ENCODE measurements at places on chromosomes 16 and 17.
A peak's percentile ranks its signal among the peaks of the same experiment; 100 is the strongest.

GRCh38 chr17:70478902-70479301 is 309.6 kb downstream of the KCNJ2 start:
- DNase-seq = no peak

DNA sequence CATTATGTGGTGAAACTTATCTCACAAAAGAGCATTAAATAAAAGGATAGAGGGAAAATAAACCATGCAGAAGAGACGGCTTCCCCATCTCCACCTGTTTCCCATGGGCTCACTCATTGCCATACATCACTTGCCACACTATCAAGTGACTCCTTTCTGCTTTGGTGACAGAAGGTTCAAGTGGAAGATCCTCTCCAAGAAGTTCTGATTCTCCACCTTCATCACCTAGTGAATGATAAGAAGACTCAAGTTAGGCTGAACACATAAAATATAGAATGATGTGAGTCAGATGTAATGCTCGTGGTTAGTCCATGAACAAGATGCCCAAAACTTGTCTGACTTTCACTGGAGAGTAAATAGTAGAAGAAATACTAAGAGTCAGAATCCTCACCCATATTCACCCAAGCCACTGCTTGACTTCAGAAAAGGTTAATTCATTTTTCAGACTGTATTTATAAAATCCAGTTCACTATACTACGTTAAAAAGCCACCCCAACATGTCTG is 100.1 kb upstream of the TOB1 start:
- DNase-seq = no peak

GRCh38 chr17:57135789-57136291 is 50.8 kb downstream of the AKAP1 start:
- DNase-seq = no peak

- DNase-seq = no peak
These were observed 2.2 kb upstream of the CHD3 start for GRCh38 chr17:7886227-7887037.

- no peak for DNase-seq
These were observed 12.3 kb downstream of the HMOX2 start for GRCh38 chr16:4488499-4488967.

GRCh38 chr16:79229361-79229760 is 371.2 kb downstream of the MAF start:
- no peak for DNase-seq

DNA sequence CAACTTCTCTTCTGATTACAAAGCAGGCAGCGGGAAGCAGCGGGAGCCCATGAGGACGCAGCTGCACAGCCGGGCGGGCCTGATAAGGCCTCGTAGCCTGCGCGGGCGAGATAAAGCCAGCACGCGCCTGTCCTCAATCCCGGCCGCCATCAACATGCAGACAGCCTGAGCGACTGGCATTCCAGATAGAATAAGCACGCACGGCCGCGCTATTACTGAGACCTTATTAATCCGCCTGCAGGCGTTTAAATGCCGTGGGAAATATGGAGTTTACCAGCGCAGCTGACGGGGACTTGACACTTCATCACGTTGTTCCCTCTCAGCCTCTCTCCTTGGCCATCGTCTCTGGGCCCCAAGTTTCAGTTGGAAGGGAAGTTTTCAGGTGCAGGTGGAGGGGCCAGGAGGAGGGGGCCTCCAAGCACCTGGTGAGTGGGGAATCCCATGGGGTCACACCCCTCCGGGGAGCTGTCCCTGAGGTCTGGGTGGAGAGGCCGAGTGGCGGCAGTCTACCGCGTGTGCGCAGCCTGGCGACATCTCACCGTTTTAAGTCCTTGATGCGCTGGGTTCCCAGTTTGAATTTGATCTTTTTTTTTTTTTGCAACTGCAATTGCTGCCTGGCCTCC is 27.3 kb upstream of the CBFA2T3 start:
- DNase-seq = no peak

DNA sequence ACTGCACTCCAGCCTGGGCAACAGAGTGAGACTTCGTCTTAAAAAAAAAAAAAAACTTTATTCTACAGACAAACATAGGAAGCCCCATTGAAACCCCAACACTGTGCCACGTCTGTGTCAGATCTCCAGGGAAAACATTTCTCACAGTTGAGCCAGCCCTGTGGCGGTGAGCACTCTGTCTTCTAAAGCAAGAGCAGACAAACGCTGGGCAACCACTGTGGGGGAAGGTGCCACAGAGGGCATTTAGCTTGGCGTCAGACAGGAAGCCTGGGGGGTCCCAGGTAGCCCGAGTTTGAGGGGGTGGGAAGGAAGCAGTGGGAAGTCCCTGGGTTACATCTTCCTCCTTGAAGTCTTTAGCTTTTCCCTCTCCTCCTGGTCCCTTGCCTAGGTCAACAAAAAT is 16.0 kb downstream of the C17orf100 start:
- no peak for DNase-seq

DNA sequence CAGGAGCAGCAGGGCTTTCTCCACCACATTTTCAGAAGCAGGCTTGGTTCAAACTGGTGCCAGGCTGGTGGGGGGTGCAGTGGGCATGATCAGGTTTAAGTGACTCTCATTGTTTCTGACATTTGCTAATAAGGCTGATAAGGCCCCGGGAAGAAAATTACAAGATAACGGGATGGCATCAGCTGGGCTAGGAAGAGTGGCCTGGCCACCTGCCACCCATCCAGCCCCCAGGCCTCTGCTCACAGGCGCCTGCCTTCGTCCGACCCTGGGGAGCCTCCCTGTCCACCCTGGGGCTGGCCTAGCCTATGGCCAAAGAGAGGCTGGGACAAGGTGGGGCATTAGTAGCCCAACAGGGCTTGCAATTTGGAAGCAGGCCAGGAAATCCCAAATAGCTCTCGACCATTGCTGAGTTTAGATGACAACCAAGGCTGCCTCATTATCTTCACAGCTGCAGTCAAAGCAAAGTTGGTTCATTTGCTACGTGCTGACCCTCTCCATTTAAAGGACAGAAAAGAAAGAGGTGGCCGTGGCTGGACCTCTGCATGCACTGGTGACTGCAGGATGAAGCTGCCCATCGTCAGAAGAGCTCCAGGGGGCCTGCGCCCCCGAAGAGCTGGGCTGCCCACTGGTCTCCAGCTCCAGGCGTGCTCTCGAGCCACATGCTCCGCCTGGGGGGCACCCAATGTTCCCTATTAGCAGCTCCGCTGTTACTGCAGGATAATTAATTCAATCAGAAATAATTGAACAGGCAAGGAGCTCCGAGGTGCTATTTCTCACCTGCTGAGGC is 44.9 kb downstream of the PEMT start:
- DNase-seq = no peak

- no peak for DNase-seq
These were observed 641.3 kb downstream of the KCNJ2 start for GRCh38 chr17:70810609-70811008.

- DNase-seq = peak; percentile 58
These were observed 759 bp downstream of the ALKBH5 start for GRCh38 chr17:18184143-18185031.

DNA sequence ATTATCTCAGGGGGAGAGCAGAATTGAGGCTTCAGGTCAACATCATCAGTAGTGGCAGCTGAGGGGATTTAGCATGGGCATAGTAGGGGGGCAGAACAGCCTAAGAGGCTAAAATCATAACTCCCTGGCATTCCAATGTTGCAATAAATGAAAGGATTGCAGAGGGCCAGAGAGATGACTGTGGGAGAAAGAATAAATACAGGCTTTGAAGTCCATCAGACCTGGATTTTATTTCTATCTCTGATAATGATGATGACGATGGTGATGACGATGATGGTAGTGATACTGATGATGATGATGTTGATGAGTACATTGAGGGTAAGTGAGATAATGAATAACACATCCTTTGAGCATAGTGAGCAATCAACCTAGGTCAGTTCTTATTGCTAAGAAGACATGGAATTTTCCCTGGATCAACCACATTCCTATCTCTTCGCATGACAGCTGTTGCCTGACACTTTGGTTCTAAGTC is 107.4 kb upstream of the CDH11 start:
- no peak for DNase-seq

- DNase-seq = no peak
These were observed 26.4 kb upstream of the MAPK3 start for GRCh38 chr16:30149250-30149930.

- DNase-seq = no peak
These were observed 26.8 kb upstream of the FOXK2 start for GRCh38 chr17:82492643-82493225.

GRCh38 chr17:27868565-27868964 is 24.6 kb downstream of the LYRM9 start:
- no peak for DNase-seq

- no peak for DNase-seq
These were observed 305.4 kb downstream of the CEP112 start for GRCh38 chr17:65886315-65887245.

DNA sequence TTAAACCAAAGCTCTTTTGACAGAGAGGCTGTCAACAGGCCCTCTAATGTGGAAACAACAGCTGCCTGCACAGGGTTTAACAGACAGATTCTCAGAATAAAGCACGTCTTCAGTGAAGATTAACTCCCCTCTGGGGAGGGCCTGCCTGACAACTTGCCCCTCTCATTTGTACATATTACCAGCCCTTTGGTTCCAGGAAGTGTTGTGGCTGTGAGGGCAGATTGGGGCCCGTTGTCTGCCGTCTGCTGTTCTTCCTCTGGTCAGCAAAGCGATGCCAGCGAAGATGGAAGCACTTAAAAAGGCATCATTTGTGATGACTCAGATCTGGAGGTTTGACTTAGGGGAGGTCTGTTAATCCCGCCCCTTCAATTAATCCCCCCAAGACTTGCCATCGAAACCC is 177.0 kb upstream of the IRX6 start:
- DNase-seq = no peak

DNA sequence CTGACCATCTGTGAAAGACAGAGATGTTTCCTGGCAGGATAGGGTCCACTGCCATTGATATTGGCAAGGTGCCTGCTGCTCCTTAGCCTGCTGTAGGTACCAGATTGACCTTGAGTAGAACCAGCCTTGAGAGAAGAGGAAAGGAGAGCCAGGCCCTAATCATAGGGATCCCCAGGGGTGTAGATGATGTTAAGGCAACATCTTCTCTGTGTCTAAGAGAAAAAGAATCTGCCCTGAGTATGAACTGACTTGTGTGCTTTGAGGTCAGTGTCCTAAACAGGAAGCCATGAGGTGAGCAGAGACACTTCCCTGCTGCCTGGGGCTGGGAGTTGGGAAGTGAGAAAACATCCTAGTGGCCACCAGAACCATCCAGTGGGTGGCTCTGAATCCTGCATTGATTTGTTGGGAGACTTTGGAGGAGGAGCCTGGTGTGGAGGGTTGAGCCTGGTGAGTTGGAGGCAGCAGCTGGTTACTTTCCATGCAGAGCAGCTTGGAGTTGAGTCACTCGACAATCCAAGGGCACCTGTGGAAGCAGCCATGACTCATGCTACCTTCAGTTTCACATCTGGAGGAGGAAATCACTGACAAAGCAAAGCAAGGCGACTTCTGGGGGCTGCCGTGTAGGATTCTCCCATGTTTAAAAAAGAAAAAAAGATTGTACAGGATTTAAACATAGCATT is 47.8 kb downstream of the BMERB1 start:
- DNase-seq = peak; percentile 2

GRCh38 chr17:68924793-68925720 is 30.1 kb downstream of the ABCA8 start:
- DNase-seq = no peak

GRCh38 chr17:45013021-45013997 is 38.1 kb downstream of the DCAKD start:
- no peak for DNase-seq

DNA sequence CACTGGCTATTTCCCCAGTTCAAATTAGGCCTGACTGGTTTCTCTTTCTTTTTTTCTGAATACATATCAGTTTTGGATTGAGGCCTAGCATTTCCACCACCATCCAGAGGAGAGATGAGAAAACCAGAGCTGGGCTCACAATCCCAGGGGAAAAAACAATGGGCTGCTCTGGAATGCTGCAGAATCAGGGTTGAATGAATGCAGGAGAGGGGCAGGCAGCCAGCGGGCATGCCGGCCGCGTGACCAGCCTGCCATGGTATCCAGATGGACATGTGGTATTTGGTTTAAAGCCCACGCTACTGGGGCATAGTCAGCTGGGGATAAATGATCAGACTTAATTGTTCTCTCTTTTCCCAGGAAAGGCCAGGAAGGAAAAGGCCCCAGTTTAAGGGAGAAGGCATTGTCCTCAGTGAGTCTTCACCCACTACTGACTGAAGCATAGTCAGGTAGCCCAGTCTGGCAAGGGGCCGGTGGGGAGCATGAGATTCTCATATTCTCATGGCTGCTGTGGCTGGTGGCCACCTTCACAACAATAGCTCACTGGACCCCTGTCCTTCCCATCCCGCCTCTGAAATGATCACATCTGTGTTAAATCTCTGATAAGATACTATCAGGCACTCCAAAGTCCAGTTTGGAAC is 38.7 kb upstream of the RHOT1 start:
- DNase-seq = no peak

DNA sequence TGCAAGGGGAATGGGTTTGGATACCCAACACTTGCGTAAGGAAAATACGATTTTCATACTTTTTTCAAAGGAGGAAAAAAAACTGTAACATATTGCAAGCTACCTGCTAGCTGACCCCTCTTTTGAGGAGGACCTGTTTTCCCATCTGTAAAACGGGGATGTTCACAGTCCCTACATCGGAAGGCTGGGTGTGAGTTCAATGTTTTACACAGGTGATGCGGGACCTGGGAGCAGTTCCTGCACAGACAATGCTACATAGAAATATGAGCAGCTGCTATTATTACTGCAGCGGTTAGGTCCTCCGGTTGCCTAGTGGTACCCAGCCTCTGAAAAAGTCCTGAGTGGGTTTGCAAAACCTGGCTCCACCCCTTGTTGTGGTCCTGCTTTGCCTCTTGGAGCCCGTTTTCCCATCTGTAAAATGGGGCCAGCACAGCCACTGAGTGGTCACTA is 3.5 kb downstream of the SOCS1 start:
- DNase-seq = no peak

GRCh38 chr17:72587773-72588511 is 467.1 kb downstream of the SOX9 start:
- no peak for DNase-seq

DNA sequence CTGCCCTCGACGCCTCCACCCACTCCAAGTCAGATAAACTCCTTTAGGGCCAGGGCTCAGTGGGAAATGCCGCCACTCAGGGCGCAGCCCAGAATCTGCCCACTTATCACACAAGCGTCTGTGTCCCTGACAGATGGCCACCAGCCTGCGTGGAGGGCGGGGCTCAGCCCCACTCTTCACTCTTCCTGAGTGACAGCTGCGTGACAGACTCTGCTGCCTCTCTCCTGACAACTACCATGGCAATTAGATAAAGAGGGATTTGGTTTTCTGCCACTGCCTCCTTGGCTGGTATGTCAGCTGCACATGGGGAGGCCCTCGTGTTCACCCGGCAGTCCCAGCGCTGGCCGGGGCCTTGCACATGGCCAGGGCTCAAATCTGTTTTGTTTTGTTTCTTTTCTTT is 96.2 kb downstream of the RTN4RL1 start:
- DNase-seq = no peak
